ENCODE measurements at places on chromosomes 4 and X. TPM values are rescaled to one million over a fixed set of nuclear protein-coding genes. Genes with fewer than 3 reads are reported as not detected.

SPRY1 gene
- 42.0 TPM for total RNA-seq

SSX3 gene
- total RNA-seq: not detected

ZNF718 gene
- total RNA-seq: 6.0 TPM

MAGEA8 gene
- total RNA-seq: not detected

TLL1 gene
- total RNA-seq: 1.7 TPM

CD40LG gene
- 0.46 TPM for total RNA-seq

GRIA2 gene
- not detected for total RNA-seq

TKTL2 gene
- total RNA-seq: not detected

SNCA gene
- total RNA-seq: 6.0 TPM

RRAGB gene
- total RNA-seq: 15.1 TPM

TCEAL6 gene
- not detected for total RNA-seq

YIPF7 gene
- 2.6 TPM for total RNA-seq

NAA11 gene
- not detected for total RNA-seq

ZMAT1 gene
- 9.6 TPM for total RNA-seq

ZXDA gene
- total RNA-seq: 4.6 TPM

Data from right cardiac atrium (tissue), 5 donors.